ENCODE measurements at places on chromosomes 7 and 10. TPM values are rescaled to one million over a fixed set of nuclear protein-coding genes. Genes with fewer than 3 reads are reported as not detected.

- no peak for DNase-seq
Measured at GRCh38 chr10:21732067-21732772, 198.2 kb downstream of the MLLT10 start.

DNA sequence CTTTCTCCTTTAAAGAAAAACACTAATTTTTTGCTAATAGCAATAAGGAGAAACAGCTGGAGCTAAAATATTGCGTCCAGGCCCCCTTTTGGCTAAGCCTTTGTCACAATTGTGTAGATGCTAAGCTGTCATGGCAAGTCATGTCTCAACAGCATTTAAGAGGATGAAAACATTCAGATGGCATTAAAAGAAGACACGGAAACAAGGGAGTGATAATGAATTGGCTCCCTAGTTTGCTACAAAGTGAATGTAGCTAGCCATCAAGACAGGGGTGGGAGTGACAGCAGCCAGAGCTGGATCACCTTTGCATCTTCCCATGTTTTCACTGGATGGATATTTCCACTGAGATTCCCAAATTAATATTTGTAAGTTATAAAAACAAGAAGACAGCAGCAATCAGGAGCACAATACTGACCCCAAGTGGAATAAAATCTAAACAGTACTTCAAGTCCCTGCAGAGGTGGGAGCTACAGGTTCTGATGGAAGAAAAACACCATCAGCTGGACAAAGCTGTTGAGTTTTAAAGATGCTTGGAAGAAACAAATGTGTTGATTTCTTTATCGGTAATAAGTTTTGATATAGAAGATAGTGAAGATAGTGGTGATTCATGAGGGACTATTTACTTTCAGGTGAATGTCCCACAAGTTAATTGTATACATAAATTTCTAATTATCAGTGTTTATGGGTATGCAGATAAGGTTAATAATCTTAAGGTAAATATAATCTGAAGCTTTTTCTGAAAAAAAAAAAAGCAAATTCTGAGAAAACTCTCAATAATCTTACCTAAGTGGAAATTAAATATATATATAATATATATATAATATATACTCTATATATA is 129.4 kb downstream of the SLC16A9 start:
- DNase-seq, result no peak

Gene RSPH10B2
- not detected for total RNA-seq

GRCh38 chr10:30862486-30862885 is 169.2 kb downstream of the ZNF438 start:
- DNase-seq, result no peak

Gene ACTR3C
- 0.14 TPM for total RNA-seq

DNA sequence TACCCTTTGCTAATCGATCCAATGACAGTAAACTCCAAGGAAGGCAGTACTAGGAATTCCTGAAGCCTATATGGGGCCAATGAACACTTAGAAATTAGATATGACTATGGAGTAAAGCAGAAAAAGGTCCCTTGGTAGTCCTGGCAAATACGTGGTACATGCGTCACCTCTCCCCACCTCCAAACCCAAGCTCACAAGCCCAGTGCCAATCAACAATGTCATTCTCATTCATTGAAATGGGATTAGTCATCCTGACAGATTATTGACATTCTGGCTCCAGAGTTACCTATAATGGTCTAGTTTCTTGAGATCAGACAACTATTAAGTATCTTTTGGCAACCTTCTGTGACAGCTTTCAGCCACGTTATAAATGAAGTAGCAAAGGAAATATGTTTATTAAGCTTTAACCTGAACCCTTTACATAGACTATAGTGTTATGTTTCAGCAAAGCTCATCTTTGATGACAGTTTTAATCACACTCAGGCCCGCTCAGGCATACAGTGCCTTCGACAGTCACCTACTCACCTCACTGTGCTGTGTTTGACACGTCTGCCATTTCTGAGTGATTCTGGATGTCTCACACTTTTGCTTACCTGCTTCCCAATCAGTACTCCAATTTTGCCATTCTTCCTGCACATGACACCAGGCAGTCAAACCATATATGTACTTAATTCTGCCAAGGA is 69.6 kb upstream of the ADO start:
- no peak for DNase-seq

GRCh38 chr10:124725171-124725631 is 19.0 kb downstream of the FAM53B start:
- DNase-seq, result no peak

- DNase-seq, result no peak
Measured at GRCh38 chr7:130180571-130181262, 24.5 kb downstream of the TMEM209 start.

- no peak for DNase-seq
Measured at GRCh38 chr7:56229631-56230030, 113.4 kb upstream of the NUPR2 start.

Gene CHST3
- 80.6 TPM for total RNA-seq
